ENCODE measurements at places on chromosomes 1 and 21.
A peak's percentile ranks its signal among the peaks of the same experiment; 100 is the strongest.

- DNase-seq: no peak
These were observed 1.5 kb upstream of the FCMR start for GRCh38 chr1:206923009-206923960.

DNA sequence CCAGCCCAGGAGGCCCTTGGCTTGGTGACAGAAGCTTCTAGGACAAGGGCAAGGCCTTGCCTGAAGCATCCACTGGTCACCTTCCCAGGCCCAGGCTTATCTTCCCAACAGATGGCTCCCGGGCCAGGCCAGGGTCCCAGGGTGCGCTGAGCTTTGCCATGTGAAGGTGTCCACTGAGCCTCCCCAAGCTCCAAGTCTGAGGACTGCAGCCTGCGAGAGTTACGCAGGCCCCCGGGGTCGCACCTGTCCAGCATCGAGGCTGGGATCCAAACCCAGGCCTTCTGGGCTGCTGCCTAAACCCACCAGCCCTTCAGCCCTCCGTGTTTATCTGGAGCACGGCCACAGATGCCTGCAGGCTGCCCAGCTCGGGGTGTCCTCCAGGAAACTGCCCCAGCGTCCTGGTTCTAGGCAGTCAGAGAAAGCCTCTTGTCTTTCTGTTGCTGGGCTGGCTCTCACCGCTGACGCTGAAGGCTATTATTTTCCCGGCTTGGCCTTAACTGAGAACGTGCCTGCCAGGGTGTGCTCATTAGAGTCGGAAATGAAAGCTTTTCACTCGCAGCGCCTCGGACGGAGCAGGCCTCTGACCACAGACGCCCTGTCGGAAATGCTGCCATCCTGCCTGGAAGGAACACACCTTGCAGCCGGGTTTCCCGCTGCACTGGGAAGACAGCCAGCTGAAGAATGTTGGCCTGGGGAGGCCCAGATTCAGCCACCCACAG is 71.4 kb downstream of the MEGF6 start:
- DNase-seq: no peak

GRCh38 chr1:109433322-109433721 is 7.1 kb upstream of the PSMA5 start:
- DNase-seq: no peak

GRCh38 chr1:91189096-91189495 is 167.3 kb upstream of the ZNF644 start:
- DNase-seq: no peak

- DNase-seq: peak; percentile 44
These were observed 236.9 kb downstream of the SIPA1L2 start for GRCh38 chr1:232393010-232393409.
